CD4-positive, alpha-beta T cell treated with Interleukin-4 for 4 hours (primary cell): ENCODE measurements at places on chromosomes 2 and 18.

- no peak for DNase-seq
Measured at GRCh38 chr2:46632349-46632748, 153.0 kb downstream of the TMEM247 start.

GRCh38 chr2:137964066-137964858 is at the start of gene HNMT:
Gene HNMT (plus strand): TSS chr2:137964473. CDS start chr2:137964492, 19 bp downstream.
- DNase-seq: no peak

GRCh38 chr2:36362291-36362690 is 6.7 kb downstream of the CRIM1 start:
- DNase-seq: no peak

- DNase-seq: no peak
Measured at GRCh38 chr2:133976659-133977058, 277.2 kb upstream of the MGAT5 start.

GRCh38 chr2:106142683-106143082 is 51.4 kb downstream of the UXS1 start:
- DNase-seq: no peak

- DNase-seq: no peak
Measured at GRCh38 chr2:107412209-107412904, 414.3 kb upstream of the RGPD4 start.

DNA sequence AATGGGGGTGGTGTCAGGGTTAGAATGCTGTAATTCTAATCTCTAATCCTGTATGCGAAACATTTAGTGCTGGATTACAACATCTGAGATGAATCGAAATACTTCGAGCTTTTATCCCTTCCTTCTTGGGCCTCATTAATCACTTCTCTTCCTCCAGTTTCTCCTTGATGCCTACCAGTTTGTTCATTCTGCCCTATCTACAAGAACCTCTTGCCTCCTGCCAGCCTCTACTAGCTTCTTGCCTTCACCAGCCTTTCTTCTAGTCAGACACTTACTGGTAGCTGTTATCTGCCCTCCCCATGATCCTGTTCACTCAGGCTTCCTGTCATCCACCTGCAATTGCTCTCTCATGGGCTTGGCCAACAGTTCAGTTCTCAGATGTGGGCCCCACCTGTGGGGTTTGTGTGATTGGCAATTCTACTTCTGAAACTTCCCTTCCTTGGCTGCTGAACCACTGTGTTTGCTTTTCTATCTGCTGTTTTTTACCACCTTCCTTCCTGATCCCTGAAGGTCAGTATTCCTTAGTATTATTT is 15.4 kb upstream of the FARP2 start:
- no peak for DNase-seq

DNA sequence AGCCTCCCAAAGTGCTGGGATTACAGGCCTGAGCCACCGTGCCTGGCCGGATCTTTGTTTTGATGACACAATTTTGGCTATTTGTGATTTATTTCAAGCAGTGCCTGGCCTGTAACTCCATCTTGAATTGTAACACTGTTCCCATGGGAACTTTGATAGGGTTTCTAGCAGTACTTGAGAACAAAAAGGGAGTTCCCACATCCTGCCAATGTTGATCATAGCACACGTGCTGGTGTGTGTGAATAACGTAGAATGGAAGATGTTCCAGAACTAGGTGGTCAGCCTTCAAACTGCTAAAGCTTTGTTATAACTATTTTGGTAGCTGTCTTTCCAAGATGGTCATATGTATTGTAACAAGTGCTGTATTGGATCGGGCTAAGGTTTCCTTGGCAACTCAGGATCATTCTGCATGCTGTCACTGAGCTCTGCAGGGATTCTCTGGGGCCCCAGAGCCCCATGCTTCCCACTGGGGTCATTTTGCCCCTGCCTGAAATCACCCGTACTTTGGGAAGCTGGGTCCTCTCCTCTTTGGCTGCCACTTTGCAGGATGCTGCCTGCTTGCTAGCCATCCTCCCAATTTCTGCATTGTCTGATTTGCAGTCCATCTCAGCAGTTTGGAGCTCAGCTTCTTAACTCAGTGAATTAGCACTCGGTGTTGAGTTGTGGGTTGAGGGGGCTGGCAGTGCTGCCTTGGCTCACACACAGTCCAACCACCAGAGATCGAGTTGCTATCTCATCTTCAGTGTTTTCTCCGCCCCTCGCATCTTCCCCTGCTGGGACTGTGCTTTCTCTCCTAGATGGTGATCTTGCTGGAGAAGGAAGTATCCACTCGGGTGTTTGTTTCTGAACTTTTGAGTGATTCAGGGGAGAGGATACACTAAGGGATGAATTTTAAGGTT is 26.8 kb downstream of the SH3RF3 start:
- DNase-seq: no peak

DNA sequence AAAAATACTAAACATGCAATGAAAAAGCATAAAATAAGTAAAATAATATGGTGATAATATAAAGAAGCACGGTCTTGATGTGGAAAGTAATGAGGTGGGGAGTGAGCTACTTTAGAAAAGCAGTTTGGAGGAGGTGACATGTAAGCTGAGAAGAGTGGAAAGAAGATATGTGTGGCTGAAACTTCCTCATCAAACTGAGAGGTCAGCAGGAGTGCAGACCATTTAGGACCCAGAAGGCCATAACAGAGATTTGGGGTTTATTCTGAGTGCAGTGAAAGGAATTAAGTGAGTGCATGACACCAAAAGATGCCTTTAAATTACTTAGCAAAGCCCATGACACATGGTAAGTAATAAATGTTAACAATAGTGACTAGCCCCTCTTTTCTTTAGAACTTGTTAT is 24.4 kb upstream of the TMEM182 start:
- no peak for DNase-seq

DNA sequence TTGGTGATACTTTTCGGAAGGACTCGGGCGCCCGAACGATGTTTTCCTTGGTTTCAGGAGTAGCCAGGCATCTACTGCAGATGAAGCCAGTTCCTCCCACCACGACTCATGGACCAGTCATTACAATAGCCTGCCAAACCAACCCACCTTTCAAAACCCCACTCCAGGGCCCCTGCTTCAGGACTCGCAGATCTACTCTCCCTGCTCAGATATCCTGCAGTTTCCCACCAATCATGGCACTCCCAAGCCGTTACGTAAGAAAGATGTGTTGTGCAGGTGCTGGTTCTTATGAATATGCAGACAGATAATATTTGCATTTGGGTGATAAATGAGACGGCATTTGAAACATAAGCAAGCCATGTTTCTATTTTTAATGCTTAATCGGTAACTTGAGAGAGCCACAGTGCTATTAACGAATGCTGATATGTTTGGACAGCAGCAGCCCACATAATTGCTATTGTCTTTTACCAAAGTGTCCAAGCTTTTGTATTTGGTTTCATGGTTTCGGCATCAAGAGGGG is 3.5 kb upstream of the CYS1 start:
- DNase-seq: no peak

DNA sequence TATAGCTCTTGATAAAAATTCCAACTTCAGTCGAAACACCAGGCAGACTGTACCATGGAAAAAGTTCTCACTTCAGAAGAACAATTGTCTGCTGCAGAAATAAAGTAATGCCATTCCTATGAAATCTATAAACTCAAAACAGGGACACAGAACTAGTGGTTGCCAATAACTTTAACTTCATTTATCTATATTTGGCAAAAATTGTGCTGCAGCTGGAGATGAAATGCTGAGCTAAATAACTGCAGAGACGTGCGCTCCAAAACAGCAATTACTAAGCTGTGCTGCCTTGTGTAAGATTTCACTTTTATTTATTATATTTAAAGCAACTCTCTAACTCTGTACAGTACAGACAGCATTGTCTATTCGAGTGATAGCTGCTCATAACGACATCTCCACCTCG is 540.1 kb upstream of the ID2 start:
- DNase-seq: no peak

DNA sequence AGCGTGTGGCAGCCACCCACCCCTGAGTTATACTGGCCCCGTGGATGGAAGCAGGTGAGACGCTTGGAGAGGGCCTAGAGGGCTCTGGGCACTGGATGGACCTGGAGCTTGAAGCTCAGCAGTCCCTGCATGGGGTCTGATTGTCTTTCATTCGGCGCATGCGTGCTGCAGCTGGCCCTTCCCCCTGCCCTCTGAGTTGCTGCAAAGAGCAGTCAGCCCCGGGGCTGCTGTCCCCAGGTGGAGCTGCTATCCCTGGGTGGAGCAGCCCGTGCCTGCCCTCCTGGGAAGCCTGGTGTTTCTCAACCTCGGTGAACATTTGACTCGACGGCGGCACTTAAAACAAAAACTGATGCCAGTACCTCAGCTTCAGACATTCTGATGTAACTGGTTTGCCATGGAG is 29.6 kb downstream of the IGFBP5 start:
- no peak for DNase-seq

DNA sequence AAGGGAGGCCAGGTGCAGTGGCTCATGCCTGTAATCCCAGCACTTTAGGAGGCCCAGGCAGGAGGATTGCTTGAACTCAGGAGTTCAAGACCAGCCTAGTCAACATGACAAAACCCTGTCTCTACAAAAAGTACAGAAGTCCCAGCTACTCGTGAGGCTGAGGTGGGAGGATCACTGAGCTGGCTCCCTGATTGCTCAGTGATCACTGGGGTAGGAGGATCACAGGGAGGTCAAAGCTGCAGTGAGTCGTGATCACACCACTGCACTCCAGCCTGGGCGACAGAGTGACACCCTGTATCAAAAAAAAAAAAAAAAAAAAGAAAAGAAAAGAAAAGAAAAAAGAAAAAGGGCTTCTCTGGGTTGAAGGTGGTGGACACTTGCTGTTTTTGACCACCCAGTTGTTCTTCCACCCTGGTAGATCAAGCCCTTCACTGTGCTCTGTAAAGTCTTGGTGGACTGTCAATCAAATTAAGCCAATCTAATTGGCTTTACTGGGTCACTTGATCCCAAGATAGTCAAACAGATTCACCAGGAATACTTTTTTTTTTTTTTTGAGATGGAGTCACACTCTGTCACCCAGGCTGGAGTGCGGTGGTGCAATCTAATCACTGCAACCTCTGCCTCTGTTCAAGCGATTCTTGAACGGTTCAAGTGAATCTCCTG is 191.6 kb downstream of the AGPS start:
- no peak for DNase-seq

DNA sequence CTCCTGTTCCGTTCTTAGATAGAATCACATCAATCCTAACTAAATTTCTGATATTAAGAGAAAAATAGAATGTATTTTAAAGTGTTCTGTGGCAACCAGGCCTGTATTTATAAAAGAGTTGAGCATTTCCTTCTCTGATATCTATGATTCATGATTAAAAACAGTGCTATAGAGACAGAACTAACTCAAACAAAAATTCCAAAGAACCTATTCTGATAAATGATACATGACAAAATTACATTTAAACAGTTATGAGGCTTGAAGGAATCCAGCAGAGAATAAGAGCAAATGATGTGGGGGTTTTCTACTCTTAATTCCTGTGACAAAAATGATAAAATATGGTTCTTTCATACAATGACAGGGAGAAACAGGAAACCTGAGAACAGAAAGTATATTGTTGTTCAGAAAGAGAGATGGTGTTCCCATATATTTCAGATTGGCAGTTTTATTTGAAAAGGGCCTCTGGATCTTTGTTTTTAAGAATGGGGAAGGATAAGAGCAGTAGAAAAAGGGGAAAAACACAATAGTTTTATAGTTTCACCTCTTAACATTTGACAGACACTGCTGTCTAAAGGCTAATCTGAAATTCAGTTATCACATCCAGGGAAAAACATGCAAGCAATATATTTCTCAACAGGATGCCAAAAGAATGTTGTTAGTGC is 944.3 kb downstream of the LRP1B start:
- DNase-seq: no peak

GRCh38 chr2:70554338-70554892 is 789 bp upstream of the TGFA start:
- no peak for DNase-seq

GRCh38 chr18:23994361-23994902 is 20.1 kb upstream of the TTC39C start:
- peak; percentile 77 for DNase-seq

DNA sequence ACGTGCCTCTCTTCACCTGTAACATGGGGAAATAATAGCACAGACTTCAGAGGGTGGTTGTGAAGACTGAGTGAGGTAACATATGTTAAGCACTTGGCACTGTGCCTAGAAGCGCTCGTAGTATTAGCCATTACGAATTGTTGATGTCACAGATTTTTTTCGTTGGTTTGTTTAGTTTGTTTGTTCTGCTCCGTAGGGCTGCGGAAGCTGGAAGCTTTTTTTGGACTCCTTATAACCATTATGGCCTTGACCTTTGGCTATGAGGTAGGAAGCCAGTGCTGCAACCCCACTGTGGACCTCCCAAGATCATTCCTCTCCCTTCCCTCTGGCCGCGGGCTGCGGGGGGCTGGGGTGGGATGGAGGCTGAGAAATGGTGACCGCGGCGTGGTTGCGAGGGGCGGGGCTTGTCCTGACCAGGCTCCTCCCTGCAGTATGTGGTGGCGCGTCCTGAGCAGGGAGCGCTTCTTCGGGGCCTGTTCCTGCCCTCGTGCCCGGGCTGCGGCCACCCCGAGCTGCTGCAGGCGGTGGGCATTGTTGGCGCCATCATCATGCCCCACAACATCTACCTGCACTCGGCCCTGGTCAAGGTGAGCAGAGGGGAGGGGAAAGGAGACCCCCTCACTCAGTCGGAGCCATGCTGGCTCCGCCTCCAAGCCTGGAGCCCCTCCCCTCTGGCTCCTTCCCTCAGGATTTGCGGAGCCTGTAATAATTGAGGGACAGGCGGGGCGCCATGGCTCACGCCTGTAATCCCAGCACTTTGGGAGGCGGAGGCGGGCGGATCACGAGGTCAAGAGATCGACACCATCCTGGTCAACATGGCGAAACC is 5.5 kb downstream of the SLC11A1 start:
- no peak for DNase-seq

DNA sequence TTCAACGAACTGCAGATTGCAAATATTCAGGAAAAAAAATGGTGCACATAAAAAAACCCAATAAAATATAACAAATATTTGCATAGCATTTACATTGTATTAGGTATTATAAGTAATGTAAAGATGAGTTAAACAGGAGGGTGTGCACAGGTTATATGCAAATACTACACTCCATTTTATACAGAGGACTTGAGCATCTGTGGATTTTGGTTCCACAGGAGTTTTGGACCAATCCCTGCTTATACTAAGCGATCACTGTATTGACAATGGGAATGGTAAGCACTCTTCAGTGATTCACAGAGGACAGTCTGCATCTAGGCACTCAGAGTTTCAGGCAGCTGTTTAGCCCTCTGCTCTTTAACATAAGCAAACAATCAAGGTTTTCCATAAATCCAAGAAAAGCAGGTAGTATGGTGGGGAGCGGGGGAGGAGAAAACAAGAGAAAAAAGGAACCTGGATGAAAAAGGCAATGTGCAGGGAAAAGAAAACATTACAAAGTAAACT is 206.0 kb upstream of the PARD3B start:
- DNase-seq: no peak

GRCh38 chr2:204340511-204340910 is 204.8 kb upstream of the PARD3B start:
- DNase-seq: no peak
